ENCODE measurements at places on chromosomes 12 and 14.

DNA sequence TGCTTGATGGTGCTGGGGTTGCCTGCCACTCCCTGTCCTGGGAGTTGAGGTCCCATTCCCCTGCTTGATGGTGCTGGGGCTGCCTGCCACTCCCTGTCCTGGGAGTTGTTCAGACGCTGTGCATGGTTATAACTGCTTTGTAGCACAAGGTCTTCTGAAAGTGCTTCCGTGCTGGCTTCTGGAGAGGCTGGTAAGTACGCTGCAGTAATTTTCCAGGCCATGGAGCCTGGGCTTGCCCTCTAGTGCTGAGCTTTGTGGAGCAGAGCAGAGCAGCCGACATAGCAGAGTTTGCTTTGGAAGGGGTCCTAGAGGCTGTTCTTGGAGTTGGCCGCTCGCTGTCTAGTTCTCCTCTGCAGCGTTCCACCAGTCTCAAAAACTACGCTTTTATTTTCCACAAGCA lies 6.3 kb downstream of the B4GALNT3 start:
- no peak for DNase-seq

DNA sequence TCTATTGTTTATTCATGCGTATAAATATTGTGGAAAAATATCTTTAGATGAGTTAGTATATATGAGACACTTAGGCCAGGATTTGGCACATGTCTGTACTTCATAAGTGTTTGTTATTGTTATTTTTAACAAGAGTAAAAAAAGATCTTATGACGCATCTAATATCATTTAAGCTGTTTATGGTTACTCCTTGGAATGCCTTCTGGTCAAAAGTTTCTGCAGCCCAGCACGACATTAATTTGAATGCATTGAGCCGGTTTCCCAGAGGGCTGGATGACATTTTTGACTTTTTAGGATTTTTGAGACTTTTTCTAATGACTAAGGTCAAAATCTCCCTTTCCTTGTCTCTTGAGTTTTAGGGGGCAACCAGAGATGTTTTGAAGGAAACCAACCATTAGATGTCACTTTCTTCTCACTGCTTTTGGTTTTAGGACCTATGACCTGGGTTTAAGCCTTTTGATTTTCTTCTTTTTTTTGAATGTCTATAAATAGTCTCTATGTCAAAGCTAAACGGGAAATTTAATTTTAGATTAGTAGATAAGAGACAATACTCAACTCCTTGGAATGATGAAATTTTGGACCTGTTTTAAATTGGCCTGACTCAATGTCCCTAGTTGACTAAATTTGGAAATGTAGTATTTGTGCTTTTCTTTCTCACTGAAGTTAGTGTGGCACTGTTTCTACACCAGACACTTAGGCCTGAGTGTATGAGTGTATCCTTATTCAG lies 215.5 kb downstream of the AEBP2 start:
- no peak for DNase-seq

DNA sequence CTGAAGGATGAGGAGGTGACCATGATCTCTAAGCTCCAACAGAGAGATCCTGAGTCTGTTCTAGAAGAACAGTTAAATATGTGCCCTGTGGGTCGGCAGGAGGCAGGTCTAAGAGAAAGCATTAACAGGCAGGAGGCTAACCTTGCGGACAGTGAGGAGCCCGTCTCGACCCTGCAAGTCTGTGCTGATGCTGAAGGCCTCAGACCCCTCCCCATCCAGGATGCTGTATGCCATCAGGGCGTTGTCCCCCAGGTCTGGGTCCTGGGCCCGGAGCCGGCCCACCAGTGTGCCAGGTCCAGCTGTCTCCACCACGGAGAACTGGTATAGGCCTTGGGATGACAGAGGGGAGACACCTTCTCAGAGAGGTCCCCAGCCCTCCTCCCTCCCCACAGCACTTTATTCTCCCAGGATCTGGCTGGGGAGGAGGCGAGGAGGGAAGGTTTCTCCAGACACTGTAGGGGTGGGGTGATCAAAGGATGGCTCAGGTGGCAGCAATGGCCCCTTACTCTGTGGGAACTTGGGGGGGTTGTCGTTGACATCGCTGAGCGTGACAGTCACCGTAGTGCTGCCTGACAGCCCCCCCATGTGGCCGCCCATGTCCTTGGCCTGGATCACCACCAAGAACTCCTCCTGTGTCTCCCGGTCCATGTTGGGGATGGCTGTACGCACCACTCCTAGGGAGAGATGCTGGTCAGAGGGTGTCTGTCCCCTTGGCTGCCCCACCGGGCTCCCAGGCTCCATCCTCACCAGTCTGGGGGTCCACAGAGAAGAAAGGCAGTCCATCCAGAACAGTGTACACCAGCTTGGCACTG lies 3.1 kb downstream of the CDH24 start:
- DNase-seq: no peak

DNA sequence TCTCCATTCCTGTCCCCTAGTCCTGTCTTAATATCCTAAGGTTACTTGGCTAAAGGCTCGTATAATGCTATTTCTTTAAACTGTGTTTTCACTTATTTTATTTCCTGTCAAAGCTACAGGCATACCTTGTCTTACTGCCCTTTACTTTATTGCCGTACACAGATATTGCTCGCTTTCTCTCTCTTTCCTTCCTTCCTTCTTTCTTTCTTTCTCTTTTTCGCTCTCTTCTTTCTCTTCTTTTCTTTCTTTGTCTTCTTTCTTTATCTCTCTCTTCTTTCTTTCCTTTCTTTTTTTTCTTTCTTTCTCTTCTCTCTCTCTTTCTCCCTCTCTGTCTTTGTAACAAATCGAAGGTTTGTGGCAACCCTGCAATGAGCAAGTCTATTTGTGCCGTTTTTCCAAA lies 123.9 kb upstream of the ARHGAP5 start:
- DNase-seq: no peak

GRCh38 chr14:78399316-78399889 lies 229.2 kb downstream of the NRXN3 start:
- no peak for DNase-seq

- no peak for DNase-seq
These were observed 257.2 kb upstream of the SOX5 start for GRCh38 chr12:24206621-24207020.

DNA sequence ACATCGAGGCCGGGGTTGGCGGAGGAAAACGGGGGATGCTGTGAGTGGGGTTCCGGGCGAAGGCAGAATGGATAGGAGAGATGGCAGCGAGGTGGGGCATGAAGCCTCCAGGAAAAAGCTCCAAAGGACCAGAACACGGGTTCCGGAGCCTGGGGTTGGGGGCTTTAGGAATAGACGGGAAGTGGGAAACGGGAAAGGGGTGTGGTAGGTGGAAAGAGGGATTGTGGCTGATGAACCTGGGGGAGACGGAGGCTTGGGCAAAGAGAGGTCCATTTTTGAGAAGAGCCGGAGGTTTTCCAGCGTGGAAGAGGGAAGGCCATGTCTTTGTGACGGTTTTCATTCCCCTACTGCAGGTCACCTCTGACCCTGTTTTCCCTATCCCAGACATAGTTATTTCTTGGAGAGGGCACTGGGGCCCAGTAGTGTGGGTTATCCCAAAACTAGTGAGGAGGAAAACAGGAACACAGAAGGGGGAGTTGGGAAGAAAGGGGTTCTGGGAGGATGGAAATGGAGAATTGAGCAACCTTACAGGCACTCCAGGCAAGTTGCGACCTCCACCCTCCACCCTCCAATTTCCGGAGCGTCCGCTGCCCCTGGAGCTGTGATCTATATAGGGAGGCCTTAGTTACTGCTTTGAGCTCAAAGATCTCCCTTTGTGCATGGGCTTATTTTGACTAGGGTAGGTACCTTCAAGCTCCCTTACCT lies 1.1 kb downstream of the ATN1 start:
- no peak for DNase-seq

All from hypothalamus (tissue), 51 donors.